Activated CD8-positive, alpha-beta T cell treated with anti-CD3 and anti-CD28 coated beads for 36 hours (primary cell): ENCODE measurements at places on chromosomes 11 and 22. TPM values are rescaled to one million over a fixed set of nuclear protein-coding genes. Genes with fewer than 3 reads are reported as not detected.

DNA sequence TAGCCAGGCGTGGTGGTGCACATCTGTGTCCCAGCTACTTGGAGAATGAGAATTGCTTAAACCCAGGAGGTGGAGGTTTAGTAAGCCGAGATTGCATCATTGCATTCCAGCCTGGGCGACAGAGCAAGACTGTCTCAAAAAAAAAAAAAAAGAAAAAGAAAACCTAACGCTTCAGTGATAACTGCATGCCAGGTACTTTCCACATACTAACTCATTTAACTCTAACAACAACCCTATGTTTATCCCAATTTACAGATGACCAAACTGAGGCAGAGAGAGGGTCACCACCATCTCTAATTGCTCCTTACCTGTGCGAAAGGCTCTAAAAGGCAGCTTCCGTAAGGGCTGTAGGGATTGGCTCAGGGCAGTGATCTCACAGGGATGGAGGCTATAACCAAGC lies 11.6 kb downstream of the PISD start:
- no peaks in the 10 kb centered on the region for H3K27me3 ChIP-seq
- no peak overlapping the region for H3K4me3 ChIP-seq
- H3K4me1 ChIP-seq = peaks cover 59% of the 10 kb centered on the region
- H3K36me3 ChIP-seq = peaks cover 35% of the 10 kb centered on the region
- no peak for DNase-seq
- H3K27ac ChIP-seq = no peak overlapping the region

OMP gene
- total RNA-seq = not detected

NLRP6 gene
- 3.4 TPM for total RNA-seq

- no peaks in the 10 kb centered on the region for H3K4me1 ChIP-seq
- H3K27ac ChIP-seq = no peak overlapping the region
- peaks cover 11% of the 10 kb centered on the region for H3K27me3 ChIP-seq
- DNase-seq = no peak
Measured at GRCh38 chr11:12981676-12982522, 27.2 kb upstream of the RASSF10 start.

KBTBD4 gene
- 16.3 TPM for total RNA-seq

DNA sequence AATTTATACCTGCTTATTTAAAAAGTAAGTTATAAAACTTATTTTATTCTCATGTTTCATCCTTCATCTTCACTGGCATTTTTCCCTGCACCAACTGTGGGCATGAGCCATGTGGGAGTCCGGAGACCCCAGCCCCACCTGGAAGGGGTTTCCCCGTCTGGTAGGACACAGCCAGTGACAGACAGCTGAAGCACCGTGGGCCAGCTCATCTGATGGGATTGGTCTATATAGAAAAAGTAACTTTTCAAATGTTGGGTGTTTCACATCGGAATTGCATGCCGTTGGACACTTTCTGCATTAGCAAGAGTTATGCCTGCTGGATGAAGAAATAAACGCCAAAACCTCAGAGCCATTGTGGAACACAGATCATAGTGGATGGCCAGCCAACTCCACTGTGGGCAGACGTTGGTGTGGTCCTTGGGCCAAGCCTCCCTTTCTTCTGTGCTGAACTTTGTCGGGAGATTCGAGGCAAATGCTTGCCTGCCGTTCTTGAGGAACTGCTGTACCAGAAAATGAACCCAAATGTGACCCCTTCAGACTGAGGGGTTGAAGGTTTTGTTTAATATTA lies 1329.3 kb downstream of the TBC1D22A start:
- H3K4me3 ChIP-seq = no peak overlapping the region
- H3K4me1 ChIP-seq = no peaks in the 10 kb centered on the region
- H3K27me3 ChIP-seq = no peaks in the 10 kb centered on the region
- no peak overlapping the region for H3K27ac ChIP-seq

DNA sequence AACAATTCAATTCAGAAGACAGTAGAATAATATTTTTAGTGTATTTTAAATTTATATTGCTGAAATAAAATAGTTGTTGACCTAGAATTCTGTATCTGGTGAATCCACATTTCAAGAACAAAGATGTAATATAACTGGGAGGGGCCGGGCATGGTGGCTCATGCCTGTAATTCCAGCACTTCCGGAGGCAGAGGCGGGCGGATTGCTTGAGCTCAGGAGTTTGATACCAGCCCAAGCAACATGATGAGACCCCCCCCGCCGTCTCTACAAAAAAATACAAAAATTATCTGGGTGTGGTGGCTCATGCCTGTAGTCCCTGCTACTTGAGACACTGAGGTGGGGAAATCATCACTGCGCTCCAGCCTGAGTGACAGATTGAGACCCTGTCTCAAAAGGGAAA lies 72.6 kb downstream of the CD82 start:
- DNase-seq = no peak
- no peak overlapping the region for H3K27ac ChIP-seq
- H3K27me3 ChIP-seq = peaks cover 17% of the 10 kb centered on the region
- H3K4me3 ChIP-seq = no peak overlapping the region

- DNase-seq = no peak
- no peak overlapping the region for H3K4me3 ChIP-seq
- no peaks in the 10 kb centered on the region for H3K36me3 ChIP-seq
- H3K27ac ChIP-seq = no peak overlapping the region
- no peaks in the 10 kb centered on the region for H3K27me3 ChIP-seq
Measured at GRCh38 chr22:27186643-27187042, 529.3 kb downstream of the MIAT start.

CHRM4 gene
- not detected for total RNA-seq

BIK gene
- total RNA-seq = 3.3 TPM
